ENCODE measurements at places on chromosomes 16 and 17.

DNA sequence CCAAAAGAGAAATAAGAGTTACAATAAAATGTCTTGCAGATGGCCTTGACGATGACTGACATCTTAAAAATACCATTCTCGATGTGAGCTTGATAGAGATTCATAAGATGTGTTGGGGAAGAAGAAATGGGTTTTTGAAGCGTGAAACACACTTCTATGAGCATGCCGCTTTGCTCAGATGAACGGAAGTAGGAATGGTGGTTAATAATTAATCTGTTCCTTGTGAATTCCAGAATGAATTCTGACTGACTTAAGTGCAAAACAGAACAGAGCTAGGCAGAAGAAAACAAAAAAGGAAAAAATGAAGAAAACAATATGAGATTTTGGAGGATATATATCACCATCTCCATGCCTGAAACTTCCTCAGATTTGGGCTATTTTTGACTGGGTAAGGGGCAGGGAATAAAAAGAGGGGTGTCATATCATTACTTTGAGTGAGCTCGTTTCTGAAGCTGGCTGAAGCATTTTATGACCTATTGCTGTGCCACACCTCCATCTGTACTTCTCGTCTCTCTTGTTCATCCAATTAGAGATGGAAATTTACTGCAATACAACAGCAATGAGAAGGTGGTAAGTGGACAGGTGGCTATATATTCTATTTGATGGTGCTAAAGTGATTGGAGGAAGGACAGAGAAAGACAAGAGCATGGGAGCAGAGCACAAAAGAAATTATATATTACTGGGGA, 1152.0 kb upstream of the CDH8 start:
- DNase-seq = no peak

GRCh38 chr17:77318491-77319210, 177.9 kb downstream of the SEC14L1 start:
- DNase-seq = no peak

DNA sequence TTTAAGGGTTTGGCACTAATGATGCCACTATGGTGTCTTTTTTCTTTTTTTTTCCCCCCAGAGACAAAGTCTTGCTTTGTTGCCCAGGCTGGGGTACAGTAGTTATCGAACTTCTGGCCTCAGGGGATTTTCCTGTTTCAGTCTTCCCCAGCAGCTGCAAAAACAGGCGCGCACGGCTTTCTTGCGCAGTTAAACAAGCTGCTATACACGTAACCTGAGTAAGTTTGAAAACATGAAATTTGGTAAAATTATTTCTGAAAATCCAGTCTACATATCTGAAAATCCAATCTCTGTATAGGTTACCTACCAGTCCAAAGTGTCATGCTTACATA, 11.8 kb downstream of the TEX14 start:
- DNase-seq = no peak

DNA sequence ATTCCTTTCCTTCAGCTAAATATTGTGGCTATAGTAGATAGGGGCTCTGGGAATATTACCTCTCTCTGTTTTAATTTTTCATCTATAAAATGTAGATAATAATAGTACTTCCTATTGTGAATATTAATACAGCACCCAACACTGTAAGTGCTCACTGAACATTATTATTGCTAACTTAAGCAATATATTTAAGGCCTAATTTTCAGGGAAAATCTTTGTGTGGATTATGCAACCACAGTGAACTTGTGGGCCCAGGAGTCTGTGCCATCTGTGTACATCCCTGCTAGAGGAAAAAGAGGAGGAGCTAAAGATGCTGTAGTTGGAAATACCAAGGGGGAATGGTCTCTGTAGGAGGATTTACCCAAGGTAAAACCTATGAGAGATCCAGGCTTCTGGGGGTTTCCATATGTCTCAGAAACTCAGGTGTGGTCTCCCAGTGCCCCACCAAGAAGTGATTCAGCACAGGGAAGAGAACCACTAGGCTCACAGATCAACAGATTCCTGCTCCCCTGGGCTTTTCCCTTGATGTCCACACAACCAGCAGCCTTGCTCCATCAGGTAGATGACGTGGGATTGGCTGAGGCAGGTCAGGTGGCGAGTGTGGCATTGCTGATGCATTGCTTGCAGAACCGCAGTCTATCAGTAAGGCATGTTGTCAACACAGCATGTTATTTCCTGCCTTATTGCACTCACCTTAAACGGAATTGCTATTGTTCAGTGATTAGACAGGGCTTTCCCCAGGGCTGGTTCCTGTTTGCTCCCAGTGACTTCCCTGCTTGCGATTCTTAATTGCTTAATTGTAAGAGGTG, 1.6 kb upstream of the N4BP1 start:
- no peak for DNase-seq

DNA sequence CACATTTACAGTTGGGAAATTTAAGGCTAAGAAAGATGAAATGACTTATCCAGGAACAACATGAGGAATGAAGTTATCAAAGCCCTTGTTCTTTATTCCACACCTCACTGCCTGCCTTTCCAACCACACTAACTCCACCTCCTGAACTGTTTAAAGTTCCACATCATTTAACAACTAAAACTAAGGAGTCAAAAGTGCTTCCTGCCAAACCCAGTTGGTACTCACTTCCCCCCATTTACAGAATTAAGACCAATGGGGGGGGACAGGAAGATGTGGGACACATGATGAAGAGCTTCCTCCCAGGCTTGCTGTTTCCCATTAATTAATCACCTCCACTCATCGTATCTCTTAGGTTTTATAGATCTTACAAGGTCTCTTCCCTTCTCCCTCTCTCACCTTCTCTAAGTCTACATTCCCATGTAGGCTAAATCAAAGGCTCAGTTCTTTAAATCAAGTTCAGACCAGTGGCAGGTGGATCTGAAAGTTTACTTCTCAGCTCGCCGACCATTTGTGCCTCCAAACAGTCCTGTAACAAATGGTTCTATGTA, 19.2 kb upstream of the TMEM101 start:
- no peak for DNase-seq

- DNase-seq = no peak
Observed at GRCh38 chr17:76268991-76269981, 4.1 kb downstream of the UBALD2 start.

GRCh38 chr17:6517062-6517461, 39.3 kb downstream of the PITPNM3 start:
- no peak for DNase-seq

DNA sequence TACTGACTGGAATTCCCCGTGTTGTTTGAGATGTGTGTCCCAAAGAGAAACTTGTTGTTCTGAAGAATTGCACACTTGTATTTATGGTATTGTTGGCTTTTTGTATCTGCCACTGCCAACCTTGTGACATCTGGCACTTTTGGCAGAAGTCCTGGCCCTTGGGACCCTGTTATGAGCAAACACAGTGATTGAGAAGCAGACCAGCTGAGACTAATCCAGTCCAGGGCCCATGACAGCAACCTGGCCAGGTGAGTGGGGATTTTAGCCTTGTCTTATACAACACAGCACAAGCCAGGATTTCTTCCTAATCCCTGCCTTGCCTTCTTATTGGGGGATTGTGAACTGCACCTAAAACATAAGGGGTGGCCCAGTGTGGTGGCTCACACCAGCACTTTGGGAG, 80.0 kb downstream of the NTN1 start:
- DNase-seq = no peak

DNA sequence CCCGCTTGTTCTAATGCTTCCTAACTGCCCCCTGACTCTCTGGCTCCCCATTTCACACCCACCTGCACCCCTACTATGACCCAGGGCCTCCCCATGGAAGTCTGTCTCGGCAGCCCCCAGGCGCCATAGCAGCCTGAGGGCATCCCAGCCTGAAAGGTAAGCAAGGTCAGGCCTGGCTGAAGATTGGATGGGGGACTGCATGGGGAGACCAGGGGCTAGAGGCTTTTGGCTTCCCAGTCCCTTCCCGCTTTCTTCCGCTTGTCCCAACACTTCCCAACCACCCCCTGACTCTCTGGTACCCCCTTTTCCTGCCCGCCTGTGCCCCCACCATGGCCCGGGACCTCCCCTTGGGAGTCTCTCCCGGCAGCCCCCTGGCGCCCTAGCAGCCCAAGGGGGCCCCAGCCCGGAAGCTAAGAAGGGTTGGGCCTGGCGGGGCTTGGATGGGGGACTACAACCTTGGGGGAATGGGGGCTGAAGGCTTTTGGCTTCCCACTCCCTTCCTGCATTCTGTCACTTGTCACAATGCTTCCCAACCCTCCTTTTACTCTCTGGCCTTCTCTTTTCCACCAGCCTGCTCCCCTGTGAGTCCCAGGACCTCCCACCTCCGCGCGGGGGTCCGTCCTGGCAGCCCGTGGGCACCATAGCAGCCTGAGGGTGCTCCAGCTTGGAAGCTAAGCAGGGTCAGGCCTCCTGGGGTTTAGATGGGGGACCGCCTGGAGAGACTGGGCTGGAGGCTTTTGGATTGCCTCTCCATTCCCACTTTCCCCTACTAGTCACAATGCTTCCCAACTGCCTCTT, 2288.4 kb downstream of the TP53TG3F start:
- DNase-seq = no peak

GRCh38 chr17:28142305-28142704, 99.8 kb downstream of the NLK start:
- no peak for DNase-seq

DNA sequence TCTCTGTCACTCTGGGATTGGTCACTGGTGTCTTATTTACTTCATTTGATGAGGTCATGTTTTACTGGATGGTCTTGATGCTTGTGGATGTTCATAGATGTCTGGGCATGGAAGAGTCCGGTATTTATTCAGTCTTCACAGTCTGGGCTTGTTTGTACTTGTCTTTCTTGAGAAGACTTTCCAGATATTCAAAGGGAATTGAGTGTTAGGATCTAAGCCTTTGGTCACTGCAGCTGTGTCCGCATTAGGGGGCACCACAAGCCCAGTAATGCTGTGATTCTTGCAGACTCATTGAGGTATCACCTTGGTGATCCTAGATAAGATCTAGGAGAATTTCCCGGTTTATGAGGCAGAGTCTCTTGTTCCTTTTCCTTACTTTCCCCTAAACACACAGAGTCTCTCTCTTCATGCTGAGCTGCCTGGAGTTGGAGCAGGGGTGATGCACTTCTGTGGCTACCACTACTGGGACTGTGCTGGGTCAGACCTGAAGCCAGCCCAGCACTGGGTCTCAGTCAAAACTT, 214.7 kb downstream of the SPECC1 start:
- no peak for DNase-seq

GRCh38 chr16:72068930-72069329, 5.9 kb downstream of the HPR start:
- no peak for DNase-seq

DNA sequence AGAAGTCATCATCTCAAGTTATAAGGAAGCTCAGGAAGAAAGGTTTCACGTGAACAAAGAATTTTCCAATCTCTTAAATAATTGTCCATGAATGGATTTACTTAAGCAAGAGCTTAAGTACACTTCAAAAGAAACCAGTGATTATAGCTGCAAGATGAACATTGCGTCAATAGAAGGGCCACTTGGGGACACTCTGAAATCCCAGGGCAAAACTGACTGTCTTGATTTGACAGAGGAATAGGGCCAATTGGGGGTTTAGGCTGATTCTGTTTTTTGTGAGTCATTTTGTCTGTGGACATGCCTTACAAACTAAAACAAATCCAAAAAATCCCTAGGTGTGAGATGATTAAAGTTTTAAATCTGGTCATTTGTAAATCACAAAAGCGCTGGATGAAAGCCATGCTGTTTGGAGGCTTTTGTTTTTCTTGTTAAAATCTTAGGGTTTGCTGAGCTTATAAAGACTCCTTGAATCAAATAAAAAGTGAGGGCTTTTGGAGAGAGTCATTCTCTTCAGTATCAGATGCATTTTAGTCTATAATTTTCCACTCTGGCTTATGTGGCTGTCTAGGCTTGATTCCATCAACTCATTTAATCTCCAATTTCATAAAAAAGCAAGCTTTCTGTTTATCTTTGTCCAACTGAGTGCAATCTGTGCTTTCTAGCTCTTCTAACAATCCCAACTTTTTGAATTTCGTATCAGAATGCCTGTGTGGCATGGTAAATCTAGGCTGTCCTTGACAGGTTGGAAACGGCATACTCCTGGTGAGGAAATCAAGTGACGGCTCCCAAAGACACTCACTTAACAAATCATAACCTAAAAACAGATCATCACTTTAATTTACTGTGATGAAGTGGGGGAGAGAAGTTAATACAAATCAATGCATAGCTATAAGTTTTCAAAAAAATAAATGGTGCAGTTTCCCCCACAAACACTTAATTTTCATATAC, 98.2 kb upstream of the SOX9 start:
- DNase-seq = no peak

DNA sequence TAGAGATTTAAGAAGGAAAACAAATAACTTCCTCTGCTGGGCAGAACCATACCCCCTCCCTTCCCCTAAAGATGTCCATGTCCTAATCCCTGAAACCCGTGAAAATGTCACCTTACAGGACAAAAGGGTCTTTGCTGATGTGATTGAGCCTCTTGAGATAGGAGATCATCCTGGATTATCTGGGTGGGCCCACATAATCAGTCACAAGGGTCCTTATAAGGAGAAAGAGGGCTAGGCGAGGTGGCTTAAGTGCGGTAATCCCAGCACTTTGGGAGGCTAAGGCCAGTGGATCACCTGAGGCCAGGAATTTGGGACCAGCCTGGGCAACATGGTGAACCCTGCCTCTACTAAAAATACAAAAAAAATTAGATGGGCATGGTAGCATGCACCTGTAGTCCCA, 12.0 kb upstream of the SLC39A11 start:
- no peak for DNase-seq

DNA sequence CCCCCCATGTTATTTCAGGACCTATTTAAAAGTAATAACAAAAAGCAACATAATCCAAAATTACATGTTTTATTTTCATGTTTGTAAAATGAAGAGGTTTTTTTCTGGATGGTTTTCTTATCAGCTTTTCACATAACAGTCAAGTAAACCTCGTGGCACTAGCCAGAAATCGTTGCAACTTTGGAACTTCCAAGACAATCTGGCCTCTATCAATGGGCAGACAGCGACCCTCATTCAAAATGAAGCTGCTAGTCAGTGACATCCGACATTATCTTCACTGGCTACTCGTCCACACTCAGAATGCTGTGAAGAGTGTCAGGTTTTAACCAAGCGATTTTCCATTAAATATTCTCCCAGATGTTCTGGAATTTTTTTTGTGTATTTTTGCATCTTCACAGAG, 22.7 kb downstream of the ZNF652 start:
- no peak for DNase-seq

DNA sequence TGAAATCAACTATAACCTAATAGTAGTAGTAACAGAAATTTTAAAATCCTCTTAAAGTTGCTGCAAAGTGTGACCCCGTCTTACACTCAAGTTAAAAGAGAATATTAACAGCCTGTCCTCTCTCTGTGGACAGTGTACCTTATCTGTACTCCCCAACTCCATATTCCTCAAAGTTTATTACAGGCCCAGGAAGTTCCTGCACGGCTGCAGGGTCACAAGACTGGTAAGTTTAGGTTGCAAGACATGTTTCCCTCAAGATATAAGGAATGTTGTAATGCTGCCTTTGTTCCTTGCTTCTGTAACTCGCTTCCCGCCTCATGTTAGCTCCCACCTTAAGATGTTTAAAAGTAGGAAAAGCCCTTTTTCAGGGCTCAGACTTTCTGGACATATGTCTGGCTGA, 72.2 kb downstream of the ITFG1 start:
- DNase-seq = no peak
